ENCODE measurements at places on chromosomes 7 and 10. TPM values are rescaled to one million over a fixed set of nuclear protein-coding genes. Genes with fewer than 3 reads are reported as not detected.

PLXNA4 gene
- 1.7 TPM for total RNA-seq

NEBL gene
- total RNA-seq = 4.2 TPM

PRTFDC1 gene
- 17.1 TPM for total RNA-seq

FOXP2 gene
- total RNA-seq = not detected

MTPN gene
- 125 TPM for total RNA-seq

MMRN2 gene
- total RNA-seq = 1.2 TPM

TRIM73 gene
- total RNA-seq = 1.6 TPM

TEX47 gene
- not detected for total RNA-seq

NKX2-3 gene
- 0.07 TPM for total RNA-seq

Measured in A549 treated with RU486 at 1 μM for 4 hours (cell line).